ENCODE measurements at places on chromosomes 2 and 18. TPM values are rescaled to one million over a fixed set of nuclear protein-coding genes. Genes with fewer than 3 reads are reported as not detected.

DNA sequence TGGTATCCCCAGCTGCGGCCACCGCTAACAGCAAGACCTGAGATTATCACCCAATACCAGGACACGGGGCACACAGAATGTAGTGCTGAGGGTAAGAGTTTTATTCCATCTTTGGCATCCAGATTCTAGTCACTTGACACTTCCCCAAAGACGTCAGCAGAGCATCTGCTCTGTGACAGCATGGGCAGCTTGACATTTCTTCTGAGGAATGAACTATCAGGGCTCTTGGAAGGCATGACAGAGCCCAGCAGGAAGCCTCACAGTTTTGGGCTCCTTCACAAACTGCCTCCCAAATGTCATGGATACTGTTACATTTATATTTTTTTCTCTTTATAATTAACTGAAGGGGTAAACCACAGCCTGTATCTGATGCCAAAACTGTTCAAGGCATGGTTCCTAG lies 1010.7 kb downstream of the TDRD15 start:
- no peak for DNase-seq

DNA sequence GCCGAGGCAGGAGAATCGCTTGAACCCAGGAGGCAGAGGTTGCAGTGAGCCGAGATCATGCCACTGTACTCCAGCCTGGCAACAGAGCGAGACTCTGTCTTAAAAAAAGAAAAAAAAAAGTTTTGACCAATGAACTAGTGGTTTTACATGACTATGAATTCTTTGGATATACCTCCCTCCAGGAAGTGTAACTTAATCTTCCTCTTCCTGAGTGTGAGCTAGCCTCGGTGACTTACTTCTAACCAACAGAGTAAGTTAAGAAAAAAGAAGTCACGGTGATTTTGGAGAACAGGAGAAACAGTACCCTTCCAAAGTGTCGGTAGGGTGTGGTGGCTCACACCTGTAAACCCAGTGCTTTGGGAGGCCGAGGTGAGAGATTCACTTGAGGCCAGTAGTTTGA lies 7.1 kb downstream of the TIA1 start:
- no peak for DNase-seq

The CD207 gene
- not detected for total RNA-seq

DNA sequence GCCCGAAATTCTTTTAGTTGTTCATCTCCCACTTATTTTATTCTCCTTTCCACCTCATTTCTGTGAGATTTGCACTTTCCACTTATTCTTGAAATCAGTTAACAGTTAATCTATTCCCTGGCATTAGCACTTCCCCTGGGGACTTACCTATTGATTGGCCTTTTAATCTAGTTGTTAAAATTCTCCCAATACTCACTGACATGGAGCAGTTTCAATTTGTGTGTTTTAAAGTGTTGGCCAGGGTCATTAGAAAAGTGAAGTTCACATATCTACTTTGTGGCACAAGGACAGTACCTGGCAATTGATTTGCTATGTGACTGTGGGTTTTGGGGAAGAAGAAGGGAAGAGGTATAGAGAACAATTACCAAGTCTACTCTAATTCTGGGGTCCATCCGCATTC lies 83.1 kb downstream of the LYPD6 start:
- DNase-seq: no peak

DNA sequence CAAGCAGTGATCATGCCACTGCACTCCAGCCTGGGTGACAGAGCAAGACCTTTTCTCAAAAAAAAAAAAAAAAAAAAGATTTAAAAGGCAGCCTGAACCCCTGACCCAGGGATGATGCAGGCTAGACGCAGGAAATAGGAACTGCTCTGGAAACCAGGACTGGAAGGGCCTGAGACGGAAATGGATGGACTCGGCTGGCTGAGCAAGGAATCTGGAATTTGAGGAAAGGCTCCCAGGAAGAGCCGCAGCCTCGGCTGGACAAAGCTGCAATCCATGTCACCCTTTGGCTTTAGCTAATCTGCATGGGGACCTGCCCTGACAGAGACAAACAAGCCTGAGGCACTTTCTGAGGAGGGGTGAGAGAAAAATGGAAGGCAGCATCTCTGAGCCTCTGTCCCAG lies 55.0 kb upstream of the DAPL1 start:
- no peak for DNase-seq

DNA sequence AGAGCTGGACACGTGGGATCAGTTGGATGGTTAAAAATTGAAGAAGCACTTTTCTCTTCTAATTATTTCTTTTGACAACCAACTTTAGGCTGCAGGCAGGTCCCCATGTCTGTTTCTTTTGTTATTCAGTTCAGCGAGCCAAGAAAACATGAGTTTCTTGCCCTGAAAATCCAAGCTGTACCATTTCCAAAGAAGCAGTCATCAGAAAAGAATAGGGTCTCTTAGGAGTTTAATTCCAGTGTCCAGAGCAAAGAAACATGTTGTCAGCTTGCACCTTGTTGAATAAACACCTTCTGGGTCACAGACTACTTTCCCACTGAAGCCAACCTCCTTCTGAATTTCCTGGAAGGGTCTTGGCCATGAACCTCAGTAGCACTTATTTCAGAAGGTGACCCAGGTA lies 170.5 kb upstream of the COPS8 start:
- DNase-seq: no peak

GRCh38 chr18:2425426-2426317 lies 145.6 kb downstream of the METTL4 start:
- no peak for DNase-seq

DNA sequence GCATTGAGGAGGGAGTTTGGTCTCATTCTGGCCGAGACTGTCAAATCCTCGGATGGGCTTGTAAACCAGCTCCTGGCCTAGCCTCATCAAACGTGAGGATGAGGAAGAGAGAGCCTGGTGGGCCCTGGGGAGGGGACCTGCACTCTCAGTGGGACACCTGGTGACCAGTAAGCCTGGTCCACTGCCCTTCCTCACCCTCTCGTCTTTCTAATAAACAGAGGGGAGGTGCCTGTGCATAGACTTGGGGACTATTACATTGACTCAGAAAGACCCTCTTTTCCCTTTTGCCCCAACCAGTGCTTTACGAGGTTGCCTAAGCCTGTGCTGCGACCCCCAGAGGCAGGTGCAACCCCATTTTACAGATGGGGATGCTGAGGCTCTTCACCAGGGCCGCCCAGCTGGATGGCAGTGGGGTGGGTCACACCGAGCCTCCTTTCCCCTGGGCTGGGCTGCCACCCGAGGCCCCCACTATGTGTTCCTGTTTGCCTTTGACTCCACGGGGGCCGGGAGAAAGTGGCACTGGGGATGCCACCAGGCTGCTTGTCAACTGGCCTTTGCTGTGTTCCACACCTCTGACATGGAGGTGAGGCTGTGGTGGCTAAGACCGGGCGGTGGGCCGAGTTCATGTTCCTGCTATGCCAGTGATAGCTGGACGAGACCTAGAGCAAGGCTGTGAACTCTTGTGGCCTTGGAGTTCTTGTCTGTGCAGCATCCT lies 85.9 kb downstream of the GLI2 start:
- no peak for DNase-seq
